ENCODE measurements at places on chromosomes 7 and 10.

GRCh38 chr7:144255471-144255897 is 9.1 kb downstream of the OR2A7 start:
- no peak for DNase-seq

GRCh38 chr7:93430917-93431588 is 143.5 kb downstream of the CALCR start:
- no peak for DNase-seq

DNA sequence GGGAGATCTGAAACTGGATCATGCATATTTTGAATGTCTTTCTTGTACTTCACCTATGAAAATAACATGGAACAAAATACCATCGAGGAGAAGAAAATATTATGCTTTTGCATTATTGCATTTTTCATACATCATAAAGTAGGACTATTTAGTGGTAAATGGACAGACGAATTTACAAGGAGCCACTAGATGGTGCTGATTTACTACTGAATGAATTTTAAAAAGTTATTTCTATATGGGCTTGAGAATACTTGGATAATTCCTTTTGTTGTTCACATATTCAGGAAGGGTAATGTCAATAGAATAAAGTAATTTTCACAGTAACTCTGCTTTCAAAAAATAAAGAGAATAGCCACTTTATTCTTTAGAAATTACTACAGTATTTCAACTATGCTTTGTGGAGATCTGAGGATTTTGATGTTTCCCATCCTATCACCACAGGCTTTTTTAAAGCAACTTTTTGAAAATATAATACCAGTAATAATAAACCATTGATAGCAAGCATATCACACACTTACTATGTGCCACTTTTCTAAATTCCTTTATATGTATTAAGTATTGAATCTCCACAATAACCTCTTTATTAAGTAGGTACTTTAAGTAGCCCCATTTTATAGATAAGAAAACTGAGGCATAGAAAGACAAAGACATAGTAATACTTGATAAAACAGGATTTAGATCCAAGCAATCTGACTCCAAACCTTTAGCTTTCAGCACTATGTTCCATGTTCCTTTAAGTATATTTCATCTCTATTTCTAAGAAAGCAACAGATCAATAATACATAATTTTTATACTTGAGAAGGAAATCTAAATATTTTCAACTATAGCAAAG is 38.6 kb downstream of the NEBL start:
- DNase-seq, result no peak

GRCh38 chr10:2936816-2937215 is 130.5 kb upstream of the PFKP start:
- no peak for DNase-seq

DNA sequence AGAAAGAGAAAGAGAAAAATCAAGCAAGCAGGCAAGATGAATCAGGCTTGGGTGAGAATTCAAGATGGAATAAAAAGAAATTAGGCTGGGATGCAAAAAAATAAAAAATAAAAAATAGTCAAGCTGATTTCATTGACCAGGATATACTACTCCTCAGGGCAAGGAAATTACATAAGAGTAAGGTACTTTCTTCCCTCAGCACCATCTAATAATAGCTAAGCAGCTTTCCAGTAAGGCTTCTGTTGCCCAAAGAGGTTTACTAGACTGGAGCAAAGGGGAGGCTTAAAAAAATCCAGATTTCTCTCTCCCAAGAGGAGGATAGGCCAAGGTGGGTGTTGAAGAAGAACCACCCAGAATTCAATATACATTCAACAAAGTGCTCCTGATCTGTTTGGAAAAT is 93.6 kb downstream of the NEURL1 start:
- no peak for DNase-seq

DNA sequence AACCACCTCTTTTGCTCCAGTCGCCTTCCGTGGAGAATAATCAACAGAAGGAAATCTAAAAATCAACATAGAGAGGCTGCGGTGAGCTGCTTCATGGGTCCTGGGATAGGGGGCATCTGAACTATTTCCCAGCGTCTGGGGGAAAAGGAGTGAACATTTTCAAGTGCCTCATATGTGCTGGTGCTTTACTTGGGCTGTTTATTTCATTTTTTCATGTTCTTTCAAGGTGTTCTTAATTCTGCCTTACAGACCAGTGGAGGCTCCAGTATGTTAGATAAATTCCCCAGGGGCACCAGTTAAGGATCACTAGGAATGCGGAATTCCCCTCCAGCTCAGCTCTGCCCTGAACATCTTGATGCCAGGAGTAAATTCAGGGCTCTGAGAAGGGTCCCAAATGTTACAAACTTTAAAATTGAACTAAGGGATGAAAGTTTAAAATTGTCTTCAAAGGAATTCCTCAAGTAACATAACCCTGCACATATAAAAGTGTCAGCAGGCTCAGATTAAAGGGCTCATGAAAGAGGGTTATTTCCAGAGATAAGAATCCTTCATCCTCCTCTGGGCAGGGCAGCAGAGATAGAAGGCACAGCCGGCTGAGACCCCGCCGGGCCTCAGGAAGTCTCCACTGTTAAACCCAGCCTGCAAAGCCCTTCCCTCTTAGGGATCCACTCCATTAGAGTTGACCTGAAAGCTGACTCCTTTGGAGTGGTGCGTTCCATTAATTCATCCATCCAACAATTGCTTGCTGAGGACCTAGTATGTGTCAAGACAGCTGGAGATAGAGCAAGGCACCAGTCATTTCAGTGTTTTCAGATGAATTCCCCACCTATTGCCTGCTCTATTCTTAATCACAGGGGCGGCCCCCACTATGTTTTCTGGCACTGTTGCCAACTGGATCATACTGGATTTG is 345.8 kb downstream of the KCNMA1 start:
- DNase-seq, result no peak

- no peak for DNase-seq
Measured at GRCh38 chr10:34135515-34135914, 679.6 kb downstream of the PARD3 start.

- no peak for DNase-seq
Measured at GRCh38 chr10:132540456-132540855, 2.9 kb downstream of the INPP5A start.

DNA sequence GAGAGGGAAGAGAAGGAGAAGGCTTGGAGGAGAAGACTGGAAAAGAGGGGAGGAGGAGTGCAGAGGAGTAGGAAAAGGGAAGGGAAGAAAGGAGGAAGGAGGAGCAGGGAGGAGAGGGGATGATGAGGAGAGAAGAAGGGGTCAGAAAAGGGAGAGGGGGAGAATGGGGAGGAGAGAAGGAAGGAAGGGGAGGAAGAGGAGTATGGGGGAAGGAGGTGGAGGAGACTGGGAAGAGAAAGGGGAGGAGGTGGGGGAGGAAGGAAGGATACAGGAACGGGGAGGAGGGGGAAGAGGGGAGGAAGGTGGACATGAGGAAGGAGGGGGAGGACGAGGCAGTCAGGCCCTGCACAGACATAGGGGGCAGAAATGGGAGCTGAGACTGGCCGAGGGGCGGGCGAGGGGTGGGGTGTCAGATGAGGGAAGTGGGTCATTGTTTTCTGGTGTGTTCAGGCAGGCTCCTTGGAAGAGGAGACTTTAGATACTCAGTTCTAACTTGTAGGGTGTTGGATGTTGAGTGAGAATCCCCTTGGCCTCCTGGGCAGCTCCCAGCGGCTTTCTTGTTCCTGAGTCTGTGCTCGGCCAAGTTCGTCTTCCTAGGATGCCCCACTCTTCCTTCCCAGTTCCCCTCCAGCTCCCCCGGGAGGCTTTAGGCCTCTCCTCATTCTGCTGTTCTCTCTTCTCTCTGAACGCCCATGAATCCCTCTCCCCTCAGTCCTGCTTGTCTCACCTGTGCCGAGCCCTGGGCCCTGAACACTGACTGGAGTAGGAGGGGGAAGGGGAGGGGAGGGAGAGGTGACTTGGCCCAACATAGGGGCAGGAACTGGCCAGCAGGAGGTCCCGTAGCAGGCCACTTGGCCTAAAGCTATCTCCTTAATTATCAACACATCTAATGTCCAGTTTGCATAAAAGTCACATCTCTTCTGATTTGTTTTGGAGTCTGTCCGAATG is 12.8 kb upstream of the CRHR2 start:
- no peak for DNase-seq

DNA sequence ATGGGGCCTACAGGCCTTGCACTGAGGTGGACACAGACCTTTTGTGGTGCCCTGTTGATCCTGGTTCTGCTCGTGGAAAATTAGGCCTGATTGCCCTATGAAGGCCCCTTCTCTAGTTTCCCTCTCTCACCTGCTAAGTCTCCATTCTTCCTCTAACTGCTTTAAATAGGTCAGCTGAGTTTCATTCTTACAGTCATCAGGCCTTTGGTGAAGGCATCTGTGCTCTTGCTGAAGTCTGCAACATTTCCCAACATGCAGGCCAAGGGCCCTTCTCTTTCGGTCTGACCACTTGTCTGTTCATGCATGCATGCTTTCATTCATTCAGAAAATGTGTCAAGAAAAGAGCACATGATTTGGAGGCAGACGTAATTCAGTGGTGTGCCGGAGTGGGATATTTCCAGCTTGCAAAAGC is 244.0 kb downstream of the BUB3 start:
- no peak for DNase-seq

- no peak for DNase-seq
Measured at GRCh38 chr10:97771055-97771891, 526 bp downstream of the SFRP5 start.

DNA sequence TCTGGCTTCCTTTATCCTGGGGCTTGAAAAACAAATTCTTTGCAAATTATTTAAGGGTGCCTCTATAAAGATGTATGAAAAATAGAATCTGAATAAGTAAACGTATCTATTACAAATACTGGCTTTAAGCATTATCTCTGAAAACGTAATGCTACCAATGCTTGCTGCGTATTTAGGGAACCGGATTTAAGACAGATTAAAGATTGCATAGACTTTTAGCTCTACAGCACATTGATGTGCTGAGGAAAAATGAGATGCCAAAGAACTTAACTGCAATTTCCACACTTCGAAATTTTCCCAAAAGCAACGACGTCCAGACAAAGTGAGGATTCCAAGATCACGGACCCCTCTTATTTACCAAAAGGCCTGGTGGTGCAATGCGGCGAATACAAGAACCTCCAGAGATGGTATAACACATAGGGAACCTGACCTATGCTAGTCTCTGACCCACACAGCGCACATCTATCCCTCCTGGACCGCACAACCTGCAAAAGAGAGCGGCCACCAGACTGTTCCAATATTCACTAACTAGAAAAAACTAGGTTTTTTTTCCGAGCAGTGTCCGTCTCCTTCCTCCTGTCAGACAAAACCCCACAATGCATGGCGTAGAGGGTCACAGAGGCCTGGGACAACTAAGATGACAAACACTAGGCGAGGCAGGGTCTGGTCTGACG is 34.3 kb upstream of the PHF14 start:
- DNase-seq, result no peak

GRCh38 chr10:60028081-60028480 is 121.7 kb upstream of the CCDC6 start:
- no peak for DNase-seq

DNA sequence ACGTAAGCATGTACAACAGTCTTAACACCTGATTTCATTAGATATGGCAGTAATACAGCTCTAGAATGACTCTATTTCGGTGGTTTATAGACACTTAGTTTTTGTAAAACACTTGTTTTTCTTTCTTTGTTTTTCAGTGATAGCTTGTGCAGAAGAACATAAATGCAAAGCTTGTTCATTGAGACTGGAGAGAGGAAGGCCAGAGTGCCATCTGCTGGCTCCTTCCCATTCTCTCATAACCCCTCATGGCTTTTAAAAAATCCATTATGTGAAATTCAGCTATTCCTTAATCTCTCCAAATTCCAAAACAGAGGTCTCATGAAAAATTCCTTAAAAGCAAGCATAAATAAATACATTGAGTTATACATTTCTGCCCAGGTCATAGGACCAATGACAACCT is 76.3 kb downstream of the CACNB2 start:
- DNase-seq, result no peak

DNA sequence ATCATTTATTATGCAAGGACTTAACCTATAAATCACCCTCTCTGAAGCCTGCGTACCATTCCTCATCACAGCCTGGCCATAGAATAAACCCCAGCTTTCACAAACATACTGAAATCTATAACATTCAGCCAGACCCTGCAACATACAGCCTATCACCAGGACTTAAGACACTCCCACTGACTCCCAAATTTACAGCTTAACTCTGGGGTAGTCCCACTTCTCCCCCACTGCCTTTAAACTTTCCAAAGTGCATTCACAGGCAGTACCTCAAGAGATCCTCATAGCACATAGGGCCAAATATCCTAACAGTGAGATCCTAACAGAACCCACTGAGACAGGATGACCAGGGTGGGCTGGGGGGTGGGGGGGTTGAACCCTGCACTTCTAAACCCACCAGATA is 3.5 kb downstream of the LDB1 start:
- no peak for DNase-seq
